ENCODE measurements at places on chromosomes 11 and 22.

GRCh38 chr11:123261345-123262106, 66.5 kb upstream of the CLMP start:
- peak; percentile 45 for DNase-seq

- no peak for DNase-seq
Measured at GRCh38 chr11:3102641-3102921, 45.4 kb upstream of the CARS1 start.

- DNase-seq: no peak
Measured at GRCh38 chr22:49697047-49697446, 130.6 kb downstream of the BRD1 start.

- DNase-seq: no peak
Measured at GRCh38 chr11:66850235-66850587, 6.7 kb upstream of the LRFN4 start.

DNA sequence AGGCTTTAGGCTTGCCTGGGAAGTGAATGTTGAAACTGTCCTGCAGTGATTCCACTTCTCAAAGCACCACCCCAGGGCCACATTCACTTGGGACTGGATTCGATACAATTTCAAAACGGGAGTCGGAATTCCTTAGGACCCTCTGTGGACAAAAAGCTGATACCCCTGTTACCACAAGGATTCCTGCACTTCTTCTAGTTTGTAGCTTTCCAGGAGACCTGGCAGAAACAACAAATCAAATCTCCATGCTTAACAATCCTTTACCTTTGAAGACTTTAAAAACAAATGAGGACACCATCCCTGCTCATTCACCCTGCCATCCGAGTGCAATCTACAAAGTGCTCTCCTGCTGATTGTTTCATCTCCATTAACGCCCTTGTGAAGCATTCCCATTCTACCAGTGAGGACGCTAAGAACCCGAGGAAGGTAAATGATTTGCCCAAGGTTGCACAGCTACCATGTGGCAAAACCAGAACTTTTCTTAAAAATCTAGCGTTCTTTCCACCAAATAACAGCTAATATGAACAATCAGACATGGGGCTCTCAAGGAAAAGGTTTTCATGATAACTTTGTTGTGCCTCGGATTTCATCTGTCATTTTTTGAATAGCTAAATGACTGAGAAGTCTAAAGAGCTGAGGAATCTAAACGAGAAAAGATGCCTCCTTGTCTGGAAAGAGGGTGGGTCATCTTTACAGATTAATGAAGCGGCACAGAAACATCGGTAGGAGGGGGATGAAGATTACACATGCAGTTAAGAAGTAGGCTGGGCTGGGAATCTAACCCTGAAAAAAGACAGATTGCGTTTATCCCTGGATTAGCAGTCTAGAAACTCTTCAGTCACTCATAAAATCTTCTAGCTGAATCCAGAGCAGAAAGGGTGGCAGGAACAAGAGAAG, 720 bp upstream of the MPZL2 start:
- no peak for DNase-seq

DNA sequence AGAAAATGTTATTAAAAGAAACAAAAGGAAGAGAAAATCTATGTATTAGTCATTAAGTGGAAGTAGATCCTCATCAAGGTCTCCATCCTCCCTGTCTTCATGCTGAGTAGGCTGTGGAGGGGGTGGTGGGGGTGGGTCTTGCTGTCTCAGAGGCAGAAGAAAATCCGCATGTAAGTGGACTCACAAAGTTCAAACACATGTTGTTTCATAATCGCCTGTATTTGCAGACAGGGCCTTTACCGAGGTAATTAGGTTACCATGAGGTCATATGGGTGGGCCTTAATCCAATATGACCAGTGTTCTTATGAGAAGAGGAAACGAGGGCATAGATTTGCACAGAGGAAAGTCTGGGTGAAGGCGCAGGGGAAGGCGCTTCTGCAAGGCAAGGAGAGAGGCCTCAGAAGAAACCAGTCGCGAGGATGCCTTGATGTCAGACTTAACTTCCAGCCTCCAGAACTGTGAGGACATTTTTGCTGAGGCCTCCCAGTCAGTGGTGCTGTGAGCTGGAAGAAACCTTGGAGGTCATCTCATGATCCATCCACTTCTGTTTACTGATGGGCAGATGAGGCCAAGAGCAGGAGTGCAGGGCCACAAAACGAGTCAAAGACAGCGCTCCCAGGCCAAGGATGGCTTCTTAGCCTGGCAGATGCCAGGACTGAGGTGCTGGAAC, 49.3 kb upstream of the THY1 start:
- DNase-seq: no peak

DNA sequence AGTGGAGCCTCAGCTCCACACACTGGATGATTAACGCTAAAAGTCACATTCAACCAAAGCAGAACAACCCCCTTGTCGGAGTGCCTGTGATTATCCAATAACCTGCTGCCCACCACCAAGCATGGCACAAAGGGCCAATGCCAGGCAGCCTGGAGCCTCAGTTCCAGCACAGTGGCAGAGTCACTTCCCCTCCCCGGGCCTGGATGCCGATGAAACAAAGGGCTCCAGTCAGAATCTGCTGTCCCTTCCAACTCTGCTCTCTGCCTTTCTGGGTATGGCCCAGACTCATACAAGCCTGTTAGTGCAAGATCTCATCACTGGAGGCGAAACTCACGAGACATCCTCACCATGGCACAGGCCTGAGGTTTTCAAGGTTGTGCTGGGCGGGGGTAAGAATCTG, 52.1 kb downstream of the CLTCL1 start:
- DNase-seq: no peak

DNA sequence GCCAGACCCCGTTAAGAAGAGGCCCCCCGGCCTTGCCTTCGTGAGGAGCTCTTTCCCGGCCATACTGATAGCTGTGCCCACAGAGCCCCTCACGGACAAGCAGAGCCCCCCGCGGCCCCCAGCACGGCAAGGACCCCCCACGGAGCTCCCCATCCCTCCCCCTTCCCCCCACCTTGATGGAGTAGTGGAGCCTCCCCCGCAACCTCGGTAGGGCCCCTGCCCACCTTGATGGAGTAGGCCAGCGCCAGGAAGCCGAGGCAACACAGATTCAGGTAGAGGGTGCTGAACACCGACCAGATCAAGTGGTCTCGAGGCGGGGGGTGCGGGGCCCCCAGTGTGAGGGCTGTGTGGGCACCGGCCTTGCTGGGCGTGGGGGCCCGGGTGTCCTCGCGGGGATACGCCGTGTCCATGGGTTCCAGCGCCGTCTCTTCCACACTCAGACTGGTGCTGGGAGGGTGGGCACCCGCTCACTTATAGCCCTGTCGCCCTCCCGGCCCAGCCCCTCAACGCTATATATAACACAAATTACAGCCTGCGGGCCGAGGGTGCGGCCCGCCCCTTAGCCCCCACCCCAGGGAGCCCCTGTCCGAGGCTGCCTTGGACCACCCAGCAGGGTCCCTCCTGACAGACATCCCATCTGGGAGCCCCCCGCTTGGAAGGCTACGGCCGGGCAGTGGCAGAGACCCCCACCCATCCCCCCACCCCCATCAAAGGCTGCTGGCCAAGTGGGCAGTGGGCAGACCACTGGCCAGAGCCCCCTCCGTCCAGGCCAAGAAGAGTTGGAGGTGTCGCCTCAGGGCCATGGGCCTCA, at the start of gene IFITM5:
TSS of gene IFITM5 (minus strand) at position 446 of the 811 bp plus-strand sequence. CDS start at position 410, 36 bp downstream.
- DNase-seq: no peak

DNA sequence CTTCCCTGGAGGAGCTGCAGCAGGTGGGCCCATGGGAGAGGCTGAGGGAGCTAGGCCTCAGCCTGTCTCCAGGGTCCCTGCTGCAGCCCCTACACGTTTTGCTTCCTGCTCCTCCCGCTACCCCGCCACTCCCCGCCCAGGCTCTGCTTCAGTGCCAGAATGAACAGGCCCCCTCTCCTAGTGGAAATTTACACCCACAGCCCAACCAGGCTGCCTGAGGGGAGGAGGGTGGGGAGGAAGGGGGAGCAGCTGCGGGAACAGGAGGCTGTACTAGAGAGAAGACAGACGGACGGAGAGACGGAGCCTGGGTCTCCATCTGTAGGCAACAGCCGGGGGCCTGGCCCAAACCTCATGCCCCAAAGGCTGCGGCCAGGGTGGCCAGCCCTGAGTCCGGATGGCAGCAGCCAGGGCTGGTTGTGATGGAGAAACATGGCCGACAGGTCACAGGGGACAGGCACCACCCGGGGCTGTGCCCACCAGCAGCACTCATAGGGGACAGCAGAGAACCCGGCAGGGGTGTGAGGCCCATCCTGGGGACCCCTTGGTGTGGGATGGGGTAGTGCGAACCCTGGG, 20.6 kb downstream of the FLRT1 start:
- DNase-seq: no peak

DNA sequence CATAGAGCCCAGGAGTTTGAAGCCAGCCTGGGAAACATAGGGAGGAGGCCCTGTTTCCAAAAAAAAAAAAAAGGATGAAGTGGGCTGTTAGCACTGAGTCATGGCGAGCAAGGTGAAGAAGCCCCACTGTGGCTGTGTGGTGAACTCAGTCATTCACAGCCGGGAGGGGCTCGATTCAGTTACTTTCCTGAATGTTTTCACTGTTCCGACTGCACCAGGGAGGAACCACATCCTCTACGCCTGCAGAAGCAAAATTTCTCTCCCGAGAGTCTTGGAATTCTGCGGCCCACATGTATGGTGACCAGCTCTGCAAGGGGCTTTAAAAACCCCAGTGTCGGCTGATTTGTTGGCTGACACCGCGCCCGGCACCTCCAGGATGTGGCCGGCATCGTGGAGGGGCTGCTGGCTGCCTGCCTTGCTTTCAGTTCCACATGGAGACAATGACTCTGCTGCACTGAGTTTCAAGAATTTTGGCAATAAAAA, 27.8 kb upstream of the GRAMD4 start:
- no peak for DNase-seq

- DNase-seq: no peak
Measured at GRCh38 chr11:66686100-66686785, 8.6 kb upstream of the RBM4B start.

- DNase-seq: no peak
Measured at GRCh38 chr11:202490-202889, 4.7 kb downstream of the BET1L start.

DNA sequence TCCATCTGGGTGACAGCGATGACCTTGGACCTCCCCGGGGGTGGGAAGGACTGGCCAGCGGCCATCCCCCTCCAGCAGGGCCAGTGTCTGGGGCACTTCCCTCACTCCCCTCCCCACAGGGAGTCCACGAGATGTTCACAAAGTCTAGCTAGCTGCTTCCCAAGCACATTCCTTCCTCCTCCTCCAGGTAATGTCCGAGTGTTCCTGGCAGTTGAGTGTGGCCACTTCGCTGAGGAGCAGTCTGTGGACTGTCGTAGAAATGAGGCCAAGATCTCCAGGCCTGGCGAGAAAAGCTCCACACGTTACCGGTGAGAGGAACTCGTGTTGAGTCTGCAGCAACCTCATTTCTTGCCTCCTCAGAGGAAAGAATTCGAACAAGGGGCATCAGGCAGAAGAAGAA, 425.5 kb downstream of the BRD1 start:
- DNase-seq: no peak

DNA sequence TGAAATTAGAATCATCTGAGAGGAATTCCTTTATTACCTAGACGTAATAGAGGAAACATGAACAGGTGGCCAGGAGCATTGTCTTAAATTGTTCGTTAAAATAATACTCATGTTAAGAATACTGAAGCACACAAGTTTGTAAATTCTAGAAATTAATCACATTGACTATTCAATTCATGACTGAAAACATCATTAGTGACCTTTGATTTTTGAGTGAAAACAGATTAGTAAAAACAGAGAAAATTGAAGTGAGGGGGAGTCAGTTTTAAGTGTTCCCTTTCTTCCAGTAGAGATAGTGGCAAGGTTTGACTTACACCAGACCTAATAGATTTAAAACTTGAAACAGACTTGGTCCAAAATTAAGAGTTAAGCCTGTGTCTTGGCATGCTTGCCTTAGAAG, 1.4 kb downstream of the ZFP91 start:
- DNase-seq: no peak

DNA sequence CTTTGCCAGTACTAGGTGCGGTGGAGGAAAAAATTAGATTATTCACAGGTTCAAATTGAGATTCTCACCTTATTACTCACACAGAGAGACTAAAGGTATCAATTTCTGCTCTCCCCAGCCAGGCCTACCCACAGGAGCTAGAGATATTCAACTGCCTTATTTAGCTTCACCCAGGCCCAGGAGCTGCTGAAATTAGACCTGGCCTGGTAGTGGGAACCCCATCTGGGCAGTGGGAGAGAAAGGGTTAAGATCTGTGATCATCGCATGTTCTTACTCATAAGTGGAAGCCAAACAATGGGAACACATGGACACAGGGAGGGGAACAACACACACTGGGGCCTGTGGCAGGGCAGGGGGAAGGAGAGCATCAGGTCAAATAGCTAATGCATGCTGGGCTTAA, 20.9 kb upstream of the MICAL2 start:
- DNase-seq: no peak

DNA sequence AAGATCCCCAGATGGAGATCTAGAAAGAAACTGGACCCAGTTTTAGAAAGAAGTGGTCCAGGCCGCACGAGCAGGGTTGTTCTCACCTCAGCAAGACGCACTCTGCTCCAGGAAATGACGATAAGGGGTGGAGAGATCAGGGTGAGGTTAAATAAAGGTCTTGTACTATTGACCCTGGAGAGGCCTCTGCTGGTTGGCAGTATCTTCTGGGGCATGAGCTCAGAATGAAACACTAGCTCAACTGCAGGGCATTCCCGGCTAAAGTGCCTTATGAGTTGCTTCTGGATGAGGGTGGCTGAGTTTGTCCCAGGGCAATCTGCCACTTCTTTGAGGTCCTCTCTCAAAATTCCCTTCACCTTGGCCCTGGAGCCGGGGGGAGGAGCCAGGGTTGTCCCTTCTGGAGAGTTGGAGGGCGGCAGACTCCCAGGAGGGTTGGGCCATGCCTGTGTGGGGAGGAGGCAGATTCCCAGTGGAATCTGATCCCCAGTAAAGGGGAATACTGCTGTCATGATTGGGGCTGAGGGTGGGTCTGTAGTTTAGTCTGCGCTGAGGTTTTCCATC, 10.9 kb downstream of the USP2 start:
- no peak for DNase-seq

DNA sequence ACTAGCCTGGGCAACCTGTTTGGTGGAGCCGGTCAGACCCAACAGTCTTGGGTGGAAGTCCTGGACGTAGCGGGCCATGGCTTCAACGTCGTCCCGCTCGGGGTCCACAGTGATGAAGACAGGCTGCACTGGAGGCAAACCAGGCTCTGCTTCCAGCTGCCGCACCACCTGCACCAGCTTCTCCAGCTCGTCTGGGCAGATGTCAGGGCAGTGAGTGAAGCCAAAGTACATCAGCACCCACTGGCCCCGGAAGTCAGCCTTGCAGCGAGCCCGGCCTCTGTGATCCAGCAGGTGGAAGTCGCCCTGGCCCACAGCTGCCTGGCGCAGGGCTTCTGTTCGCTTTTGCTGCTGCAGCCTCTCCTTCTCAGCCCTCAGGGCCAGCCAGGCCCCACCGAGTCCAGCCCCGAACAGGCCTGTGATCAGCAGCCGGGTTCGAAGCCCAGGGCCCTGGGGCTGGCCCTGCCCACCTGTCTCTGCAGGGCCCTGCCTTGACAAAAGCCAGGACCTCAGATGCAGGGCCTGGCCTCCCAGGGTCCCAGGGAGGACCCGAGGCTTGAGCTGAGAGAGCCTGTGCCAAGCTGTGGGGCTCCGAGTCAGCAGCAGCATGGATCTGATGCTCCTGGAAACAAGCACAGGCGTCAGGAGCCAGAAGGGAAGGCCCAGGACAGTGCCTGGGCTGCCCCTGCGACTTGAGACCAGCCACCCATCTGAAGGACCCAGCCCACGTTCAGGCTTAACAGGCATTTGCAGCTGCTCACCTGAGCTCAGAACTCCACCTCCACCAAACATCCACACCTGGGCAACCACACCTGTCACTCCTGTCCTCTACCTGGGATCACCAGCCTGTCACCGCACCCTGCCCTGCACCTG, 1.4 kb downstream of the SCO2 start:
- no peak for DNase-seq
